Esophagus muscularis mucosa (tissue), 4 donors: ENCODE measurements at places on chromosomes 1 and 21. TPM values are rescaled to one million over a fixed set of nuclear protein-coding genes. Genes with fewer than 3 reads are reported as not detected.

DNA sequence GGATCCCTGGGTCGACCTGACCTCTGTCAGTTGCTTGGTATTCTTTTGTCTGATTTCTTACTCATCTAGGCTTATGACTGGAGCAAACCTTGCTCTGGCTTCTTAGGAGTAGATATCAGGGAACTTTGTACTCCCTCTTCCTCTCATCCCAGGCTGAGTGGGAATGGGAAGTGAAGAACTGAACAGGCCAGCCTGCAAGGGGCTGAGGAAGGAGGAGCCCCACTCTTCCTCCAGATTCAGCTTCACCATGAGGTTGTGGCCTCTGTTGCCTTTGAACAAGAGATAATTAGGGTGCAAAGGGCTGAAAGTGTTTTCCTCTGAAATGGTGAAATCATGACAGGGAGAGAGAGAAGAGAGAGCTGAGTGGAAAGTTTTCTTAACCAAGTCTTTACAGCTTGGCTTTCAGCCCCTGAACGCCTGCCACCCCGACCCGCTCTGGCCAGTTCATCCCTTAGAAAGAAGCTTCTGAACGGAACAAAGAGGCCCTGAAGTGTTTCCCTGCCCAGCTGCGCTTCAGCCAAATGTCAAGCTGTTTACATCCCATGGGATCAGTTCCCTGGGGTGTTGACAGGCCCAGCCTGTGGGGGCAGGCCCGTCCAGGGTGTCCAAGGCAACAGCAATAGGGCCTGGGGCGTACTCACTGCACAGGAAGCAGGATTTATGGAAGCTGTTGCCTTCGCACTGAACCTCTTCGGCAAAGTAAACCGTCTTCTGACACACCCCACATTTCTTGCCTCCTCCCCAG, 11.2 kb downstream of the CSRP1 start:
- H3K27me3 ChIP-seq, result no peaks in the 10 kb centered on the region
- H3K36me3 ChIP-seq, result peaks cover 22% of the 10 kb centered on the region
- no peak for DNase-seq
- peaks cover 100% of the 10 kb centered on the region for H3K4me1 ChIP-seq

DNA sequence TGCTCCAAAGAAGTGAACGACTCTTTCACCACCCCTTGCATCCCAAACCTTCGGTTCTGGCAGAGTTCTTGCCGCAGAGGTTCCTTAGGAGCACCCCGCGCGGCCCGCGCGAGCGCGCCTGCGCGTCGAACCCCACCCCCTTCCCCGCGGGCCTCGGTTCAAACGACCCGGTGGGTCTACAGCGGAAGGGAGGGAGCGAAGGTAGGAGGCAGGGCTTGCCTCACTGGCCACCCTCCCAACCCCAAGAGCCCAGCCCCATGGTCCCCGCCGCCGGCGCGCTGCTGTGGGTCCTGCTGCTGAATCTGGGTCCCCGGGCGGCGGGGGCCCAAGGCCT, at the start of gene C1orf56:
Gene C1orf56 (plus strand): TSS at position 161 of the 334 bp plus-strand sequence. CDS start 97 bp downstream, at position 258.
- peak; percentile 92 for DNase-seq
- H3K36me3 ChIP-seq, result peaks cover 13% of the 10 kb centered on the region
- H3K4me1 ChIP-seq, result peaks cover 26% of the 10 kb centered on the region
- H3K27me3 ChIP-seq, result no peaks in the 10 kb centered on the region
- peak within 1 kb of the TSS; percentile 94 for H3K27ac ChIP-seq
- H3K4me3 ChIP-seq, result peak within 1 kb of the TSS; percentile 78

S100A12 gene
- not detected for total RNA-seq

KRTAP19-1 gene
- not detected for total RNA-seq

TNFSF18 gene
- not detected for total RNA-seq
